Cerebellar nuclear complex (tissue), 1 donor: ENCODE measurements at places on chromosomes 2 and 18.
A peak's percentile ranks its signal among the peaks of the same experiment; 100 is the strongest.

DNA sequence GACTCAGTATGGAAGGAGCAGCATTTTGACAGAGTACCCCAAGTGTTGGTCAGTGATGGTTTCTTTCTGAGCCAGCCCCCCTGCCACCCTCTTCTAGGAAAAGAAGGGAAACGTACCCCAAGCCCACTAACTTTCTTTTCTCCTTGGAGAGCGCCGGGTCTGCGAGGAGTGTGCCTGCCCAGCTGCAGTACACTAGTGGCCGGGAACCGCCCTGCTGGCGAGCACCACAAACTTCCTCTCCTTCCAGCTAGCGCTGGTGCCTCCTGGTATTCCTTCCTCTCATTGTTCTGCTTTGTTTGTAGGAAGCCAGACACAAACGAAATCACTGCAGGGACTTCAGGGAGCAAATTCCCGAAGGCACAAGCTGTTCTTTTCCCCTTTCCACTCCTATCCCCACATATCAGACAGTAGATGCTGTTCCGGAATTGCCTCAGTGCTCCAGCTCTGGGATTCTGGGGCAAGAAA lies 1.8 kb downstream of the CCDC85A start:
- DNase-seq: no peak

- peak; percentile 23 for DNase-seq
Observed at GRCh38 chr2:104378853-104379374, 475.0 kb upstream of the POU3F3 start.

DNA sequence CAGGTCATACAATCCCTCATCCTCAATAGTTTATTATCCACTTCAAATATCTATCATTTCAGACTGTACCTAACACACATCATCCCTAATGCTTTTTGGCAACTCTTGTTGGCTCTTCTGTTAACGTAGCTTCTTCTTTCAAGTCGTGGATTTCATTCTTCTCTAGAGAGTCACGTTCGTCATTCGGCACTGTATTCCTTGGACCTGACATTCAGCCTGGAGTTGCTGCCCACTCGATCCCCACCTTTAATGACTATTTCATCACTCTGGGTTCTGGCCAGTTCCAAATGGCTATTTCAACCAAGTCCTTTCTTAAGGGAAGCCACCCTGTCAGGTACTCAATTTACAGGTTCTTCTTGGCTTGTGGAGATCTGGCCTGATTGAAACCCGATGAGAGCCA lies 192.2 kb upstream of the RASGRP3 start:
- no peak for DNase-seq

- DNase-seq: no peak
Observed at GRCh38 chr2:1744151-1744445, 217 bp downstream of the PXDN start.

- no peak for DNase-seq
Observed at GRCh38 chr2:86015006-86015405, 90.7 kb downstream of the POLR1A start.

DNA sequence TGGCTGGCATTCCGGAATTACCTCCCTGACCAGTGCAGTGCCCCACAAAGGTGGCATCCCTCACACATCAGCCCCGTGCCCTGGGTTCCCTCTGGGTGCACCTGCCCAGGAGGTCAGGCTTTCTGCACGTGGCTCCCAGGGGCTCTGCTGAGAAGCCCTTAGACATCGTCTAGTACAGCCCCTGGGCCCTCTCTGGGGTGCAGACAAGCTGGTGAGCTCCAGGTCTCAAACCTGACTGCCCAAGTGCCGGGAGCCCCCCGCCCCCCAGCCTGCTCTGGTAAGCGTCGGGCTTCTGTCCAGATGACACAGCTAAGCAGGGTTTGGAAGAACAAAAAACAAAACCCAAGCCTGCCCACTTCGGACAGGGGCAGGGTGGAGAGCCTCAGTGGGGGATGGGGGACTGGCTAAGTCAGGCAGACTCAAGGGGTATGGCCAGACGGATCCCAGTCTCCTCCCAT lies 20.2 kb downstream of the TWIST2 start:
- DNase-seq: no peak

DNA sequence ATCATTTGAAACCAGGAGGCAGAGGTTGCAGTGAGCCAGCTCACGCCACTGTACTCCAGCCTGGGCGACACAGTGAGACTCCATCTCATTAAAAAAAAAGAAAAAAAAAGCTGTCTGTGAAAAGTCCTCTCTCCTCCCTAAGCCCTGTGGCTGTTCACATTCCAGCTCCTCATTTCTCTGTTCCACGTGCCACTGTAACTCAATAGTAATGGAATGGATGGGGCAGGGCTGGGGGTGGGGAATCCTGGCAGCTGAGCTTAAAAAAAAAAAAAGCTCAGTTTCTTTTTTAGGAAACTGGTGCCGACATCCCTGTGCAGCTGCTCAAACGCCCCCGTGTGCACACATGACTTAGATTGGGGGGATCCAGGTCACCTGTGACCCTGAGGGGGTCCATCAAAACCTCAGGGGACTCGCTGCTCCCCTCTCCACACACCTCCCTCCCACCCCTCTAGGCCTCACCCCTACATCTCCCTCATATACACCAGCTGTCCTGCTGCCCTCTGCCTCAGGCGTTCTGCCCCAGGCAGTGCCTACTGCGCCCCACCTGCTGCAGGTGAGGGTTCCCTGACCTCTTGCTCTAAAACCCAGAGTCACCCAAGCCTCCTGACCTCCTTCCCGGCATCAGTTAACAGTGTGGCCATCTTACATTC lies 255.4 kb downstream of the AGAP1 start:
- no peak for DNase-seq

GRCh38 chr2:178417916-178418315 lies 33.1 kb downstream of the PRKRA start:
- DNase-seq: no peak

DNA sequence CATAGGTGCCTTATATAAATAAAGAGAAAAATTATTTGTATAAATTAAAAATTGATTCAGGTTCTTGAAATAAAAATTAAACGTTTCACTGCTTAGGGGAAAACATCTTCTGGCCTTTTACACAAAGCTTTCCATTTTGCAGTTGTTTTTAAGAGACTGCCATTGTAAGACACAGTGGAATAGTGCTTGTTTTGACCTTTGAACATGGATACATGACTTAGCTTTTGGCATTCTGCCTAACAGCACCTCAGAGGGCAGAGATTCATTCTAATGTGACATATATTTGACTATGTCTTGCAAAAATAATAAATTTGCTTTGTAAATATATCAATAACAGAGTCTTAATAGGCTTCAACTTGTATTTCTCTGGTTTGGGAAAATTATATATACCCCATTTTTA lies 142.1 kb downstream of the SLC4A10 start:
- DNase-seq: no peak

DNA sequence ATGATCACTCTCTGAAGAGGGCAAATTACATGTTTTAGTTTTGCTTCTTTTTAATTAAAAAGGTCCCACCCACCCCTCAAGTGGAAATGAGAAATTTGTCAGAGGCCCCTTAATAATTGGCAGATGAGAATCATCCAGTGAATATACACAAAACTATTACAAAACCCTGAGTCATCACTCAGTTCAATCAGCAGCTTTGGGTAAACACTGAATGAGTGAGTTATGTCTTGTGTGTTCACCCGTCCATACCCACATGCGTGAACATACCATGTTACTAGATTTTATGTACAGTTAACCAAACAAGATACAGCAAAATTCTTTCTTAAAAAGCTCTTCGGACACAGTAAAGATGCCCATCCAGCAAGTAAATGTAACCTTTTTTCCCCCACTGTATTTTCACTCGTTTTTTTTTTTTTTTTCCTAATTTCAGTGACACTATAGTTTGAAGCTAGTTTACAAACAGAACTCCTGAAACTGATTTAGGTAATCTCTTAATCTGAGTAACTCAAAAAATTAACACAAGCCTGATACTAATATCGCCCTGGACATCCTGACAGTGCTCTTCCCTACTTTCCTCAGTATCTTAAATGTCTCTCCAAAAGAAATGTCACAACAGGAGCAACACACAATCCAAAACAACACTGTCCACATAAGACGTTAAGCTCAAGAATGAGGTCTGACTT lies 1.4 kb downstream of the PSME4 start:
- DNase-seq: no peak

DNA sequence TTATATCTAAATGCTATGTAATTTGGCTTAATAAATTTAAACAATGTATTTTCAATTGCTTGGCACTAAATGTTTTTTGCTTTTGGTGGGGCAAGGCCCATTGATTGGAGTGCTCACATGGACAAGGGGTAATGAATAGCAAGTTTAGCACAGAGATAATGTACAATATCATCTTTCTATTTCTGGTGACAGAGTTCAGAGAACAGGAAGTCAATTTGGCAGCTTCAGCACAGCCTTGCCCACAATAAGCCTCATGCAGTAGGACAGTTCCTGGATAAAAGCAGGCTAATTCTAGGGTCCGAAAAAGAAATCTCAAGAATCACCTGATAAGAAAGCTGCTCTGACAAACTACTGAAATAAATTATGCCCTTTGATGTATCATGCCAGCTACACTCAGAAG lies 443.9 kb upstream of the FSHR start:
- no peak for DNase-seq
